ENCODE measurements at places on chromosomes 16 and 17.

DNA sequence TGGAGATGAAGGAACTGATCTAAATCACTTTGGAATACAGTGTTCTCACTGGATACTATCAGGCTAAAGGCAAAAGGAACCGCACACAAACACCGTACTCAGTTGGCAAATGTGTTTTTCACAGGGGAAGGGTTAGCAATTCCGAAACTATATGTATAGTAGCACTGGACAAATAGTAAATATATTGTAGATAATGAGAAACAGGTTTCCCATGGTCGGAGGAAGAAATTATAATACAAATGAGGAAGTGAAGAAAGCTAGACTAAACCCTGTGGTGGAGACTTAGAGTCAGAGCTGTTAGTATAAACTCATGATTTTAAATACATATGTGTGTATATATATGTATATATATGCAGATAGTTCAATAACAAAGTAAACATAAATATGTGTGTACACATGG lies 414.1 kb upstream of the SALL1 start:
- DNase-seq, result no peak

- no peak for DNase-seq
Observed at GRCh38 chr17:37815536-37815935, 70.7 kb upstream of the HNF1B start.

- DNase-seq, result no peak
Observed at GRCh38 chr16:61295311-61295710, 740.9 kb downstream of the CDH8 start.

- DNase-seq, result peak; percentile 20
Observed at GRCh38 chr17:17205368-17206123, 587 bp downstream of the PLD6 start.

- no peak for DNase-seq
Observed at GRCh38 chr17:77441940-77442339, 301.2 kb downstream of the SEC14L1 start.

GRCh38 chr17:67992548-67993152 lies 3.6 kb downstream of the C17orf58 start:
- DNase-seq, result no peak

- DNase-seq, result no peak
Observed at GRCh38 chr17:77674358-77674757, 284.1 kb upstream of the TNRC6C start.

DNA sequence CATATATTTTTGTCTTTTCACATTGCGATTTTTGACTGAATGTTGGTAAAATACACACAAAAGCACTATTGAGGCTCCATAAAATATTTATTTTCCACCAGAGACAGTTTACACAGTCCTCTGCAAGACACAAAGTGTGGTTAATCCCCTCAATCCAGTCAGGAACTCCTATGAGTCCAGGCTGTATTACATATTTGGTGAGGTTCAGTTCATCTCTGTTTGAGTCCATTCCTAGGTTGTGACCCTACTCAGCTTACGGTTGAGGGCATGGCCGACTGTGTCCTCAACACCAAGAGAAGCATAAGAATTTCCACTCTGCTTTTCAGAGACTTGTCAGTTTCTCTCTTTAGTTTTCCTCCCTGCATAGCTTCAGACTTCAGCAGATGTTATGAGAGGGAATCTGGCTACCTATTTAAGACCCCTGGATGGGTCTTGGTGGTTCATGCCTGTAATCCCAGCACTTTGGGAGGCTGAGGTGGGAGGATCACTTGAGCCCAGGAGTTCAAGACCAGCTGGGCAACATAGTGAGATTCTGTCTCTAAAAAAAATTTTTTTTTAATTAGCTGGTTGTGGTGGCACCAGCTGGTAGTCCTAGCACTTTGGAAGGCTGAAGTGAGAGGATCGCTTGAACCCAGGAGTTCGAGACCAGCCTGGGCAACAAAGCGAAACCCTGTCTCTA lies 25.1 kb downstream of the ARL4D start:
- DNase-seq, result no peak

DNA sequence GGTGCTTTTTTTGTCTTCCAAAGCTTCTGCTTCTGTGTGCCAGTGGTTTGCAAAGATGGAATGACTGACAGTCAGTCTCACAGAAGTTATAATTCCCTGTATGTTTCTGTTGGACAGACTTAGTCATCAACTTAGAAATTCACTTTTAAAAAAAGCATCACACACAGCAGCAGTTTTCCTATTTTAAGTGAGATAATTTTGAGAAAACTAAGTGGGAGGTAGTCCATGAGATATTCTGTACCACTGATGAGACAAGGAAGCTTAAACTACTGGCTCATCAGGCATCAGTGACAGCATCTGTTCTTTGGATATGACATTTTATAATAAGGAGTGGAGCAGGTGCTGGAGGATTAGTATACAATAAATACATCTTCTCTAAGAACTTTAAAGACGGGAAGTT lies 20.0 kb downstream of the CNP start:
- DNase-seq, result no peak

GRCh38 chr16:51156807-51157200 lies 5.7 kb upstream of the SALL1 start:
- DNase-seq, result no peak

DNA sequence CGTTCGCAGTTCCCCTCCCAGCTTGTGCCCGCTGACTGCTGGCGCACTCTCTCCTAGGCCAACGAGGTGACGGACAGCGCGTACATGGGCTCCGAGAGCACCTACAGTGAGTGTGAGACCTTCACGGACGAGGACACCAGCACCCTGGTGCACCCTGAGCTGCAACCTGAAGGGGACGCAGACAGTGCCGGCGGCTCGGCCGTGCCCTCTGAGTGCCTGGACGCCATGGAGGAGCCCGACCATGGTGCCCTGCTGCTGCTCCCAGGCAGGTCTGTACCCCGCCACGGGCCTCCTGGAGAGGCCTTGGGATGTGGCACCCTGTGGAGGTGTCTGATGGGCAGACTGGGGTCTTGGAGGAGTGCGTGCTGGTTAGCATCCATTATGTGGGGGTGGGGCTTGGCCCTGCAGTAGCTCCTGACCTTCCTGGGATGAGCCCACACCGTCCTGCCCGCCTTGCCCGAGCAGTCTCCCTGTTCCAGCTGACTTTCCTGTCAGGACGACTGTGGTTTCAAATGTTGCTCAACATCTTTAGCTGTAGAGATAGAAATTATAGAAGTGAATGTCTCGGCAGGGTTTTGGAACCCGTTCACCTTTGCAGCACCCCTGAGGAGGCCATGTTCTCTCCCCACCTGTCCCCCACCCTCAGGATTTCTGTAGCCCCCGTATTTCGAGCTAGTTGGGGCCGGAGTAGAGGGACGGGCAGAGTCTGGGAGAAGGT lies 44.9 kb upstream of the CAPN15 start:
- DNase-seq, result no peak

DNA sequence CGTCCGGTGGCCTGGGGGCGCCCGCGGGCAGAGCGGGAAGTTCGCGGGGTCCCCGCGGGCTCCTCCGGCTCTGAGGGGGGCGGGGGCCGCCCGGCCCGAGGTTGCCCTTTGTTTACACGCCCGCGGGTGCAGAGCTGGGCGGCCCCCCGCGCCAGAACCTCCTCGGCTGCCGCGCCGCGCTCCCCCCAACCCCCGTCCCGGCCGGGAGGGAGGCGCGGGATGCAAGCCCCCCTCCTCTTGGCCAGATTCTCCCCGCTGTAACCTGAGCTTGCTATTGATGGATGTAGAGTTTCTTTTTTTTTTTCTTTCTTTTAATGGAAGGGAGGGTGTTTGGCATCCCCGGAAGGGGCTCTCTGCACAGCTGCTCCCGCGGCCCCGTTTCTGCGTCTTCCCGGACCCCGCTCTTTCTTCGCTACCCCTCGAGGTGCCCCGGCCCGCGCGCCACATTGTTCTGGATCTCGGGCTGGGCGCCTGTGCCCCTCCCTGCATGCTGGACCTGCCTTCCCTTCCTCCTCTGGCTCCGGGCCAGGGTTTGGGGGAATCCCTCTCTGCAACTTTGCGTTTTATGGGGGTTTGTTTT lies 646 bp downstream of the CBX2 start:
- no peak for DNase-seq

GRCh38 chr17:13917634-13918033 lies 151.7 kb upstream of the COX10 start:
- no peak for DNase-seq

DNA sequence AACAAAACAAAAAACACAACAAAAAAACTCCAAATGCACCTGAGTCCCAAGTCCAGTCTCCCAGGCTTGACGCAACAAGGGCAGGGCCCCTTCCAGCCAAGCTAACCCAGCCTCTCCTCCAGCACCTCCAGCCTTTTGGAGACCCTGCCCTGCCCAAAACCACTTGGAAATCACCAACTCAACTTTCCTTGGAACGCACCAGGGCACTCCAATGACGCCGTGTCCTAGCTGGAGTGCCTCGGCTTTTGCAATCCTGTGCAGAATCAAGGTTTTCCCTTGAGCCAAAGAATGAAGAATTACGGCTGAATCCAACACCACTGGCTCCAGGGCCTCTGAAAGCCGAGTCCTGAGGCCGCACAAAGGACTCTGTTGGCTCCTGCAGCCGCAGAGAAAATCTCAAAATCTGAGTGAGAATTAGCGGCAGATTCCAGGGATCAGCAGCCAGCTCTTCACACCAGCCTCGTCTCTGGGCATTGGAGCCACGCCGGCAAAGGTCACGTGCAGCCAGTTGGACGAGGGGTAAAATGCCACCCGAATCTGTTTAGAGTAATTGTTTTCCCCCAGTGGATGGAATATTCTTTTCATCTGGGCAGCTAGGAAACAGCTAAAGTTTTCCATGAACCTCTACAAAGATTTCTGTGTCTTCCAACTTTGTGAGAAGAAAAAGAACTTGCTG lies 9.7 kb upstream of the BAIAP2 start:
- no peak for DNase-seq

GRCh38 chr16:2841606-2842339 lies 11.7 kb downstream of the ZG16B start:
- no peak for DNase-seq

DNA sequence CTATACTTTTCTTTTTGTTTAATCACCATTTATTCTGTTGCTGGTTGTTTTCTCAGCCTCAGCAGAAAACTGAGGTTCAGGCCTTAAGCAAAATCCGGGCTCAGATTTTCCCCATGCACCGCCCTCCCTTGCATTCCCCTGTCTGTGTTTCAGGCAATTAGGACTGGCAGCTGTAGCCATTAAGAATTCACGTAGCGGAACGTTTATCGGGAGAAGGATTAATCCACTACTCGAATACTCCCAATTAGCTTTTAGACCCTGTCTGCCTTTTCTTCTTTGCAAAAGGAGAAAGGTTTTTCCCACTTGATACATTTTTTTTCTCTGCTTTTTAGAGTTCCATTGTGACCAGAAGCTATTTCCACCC lies 173.1 kb downstream of the RPTOR start:
- DNase-seq, result no peak

DNA sequence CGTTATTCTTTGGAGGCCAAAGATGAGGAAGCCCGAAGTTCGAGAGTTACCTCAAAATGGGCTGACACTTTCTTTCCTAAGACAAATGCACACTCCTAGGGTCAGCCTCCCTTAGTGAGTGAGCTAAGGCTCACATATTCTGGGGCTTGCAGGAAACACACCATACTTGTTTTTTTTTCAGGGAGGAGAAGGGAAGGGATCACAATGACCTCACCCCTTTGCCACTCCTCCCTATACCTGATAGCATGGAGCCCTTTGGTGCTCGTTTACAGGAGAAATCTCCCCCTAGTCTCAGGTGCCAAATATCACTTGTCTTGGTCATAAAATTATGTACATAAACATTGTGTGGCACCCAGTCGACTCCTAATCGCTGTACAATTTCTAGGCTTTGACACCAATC lies 4.6 kb upstream of the TMEM100 start:
- DNase-seq, result no peak

GRCh38 chr17:66306446-66306845 lies 4.0 kb downstream of the PRKCA start:
- DNase-seq, result no peak

DNA sequence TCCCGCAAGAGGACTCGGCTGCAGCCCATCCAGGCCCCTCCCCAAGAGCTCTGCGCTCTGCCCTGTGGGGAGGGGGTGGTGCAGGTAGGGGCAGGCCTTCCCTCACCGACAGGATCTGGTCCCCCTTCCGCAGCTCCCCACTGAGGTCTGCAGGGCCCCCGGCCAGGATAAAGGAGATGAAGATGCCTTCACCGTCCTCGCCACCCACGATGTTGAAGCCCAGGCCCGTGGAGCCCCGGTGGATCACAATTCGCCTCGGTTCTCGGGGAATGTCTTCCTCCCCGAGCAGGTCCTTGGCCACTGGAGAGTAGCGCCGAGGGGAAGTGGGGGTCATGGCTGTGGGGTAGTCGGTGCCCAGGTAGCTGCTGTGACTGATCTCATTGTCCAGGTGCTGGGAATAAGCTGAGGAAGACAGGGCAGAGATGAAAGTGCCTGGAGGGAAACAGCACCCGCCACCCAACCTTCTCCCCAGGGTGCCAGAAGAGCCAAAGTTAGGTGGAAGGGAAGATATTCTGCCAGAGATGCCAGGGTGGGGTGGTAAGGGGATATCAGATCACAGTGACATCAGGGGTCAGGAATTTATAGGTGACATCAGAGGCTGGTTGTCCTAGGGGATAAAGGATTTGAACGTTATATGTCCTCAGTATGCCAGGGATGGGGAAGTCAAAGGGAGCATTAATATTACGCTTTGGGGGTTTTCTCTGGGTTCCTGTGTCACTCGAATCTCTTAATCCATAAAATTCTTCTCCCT lies 17.7 kb upstream of the ASGR1 start:
- no peak for DNase-seq

GRCh38 chr16:64132759-64133361 lies 989.0 kb downstream of the CDH11 start:
- DNase-seq, result no peak

DNA sequence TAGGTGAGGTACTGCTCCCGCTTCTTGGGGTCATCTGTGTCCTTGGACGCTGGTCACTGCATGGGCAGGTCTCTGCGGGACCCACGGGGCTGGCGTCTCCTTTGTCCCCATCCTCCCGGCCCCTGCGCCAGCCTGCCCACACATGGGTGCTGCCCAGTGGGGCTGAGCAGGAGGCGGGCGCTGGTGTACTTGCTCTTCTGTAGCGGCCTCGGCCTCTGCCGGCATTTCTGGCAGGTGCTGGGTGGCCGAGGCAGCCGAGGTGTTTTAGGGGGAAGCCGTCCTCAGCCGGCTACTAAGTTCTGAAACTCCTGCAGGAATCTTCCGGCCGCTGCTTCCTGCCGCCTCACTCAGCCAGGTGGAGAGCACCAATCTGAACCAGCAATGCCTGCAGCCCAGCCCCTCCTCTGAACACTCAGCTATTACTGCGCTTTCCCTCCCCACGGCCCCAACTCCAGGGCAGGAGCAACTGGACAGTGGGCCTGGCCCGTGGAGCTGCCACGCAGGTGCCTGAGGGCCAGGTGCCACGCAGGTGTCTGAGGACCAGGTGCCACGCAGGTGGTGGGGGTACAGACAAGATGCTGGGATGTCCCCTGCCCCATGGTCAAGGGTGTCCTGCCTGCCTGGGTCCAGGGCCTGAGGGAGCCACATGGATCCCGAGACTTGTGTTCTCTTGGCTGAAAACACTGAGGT lies 10.0 kb downstream of the DECR2 start:
- no peak for DNase-seq

GRCh38 chr16:48384520-48385252 lies 527 bp downstream of the SIAH1 start:
- DNase-seq, result no peak

GRCh38 chr17:68089881-68090280 lies 54.3 kb downstream of the KPNA2 start:
- no peak for DNase-seq

Measured in stimulated activated CD8-positive, alpha-beta memory T cell treated with anti-CD3 and anti-CD28 coated beads, Interleukin-7, amount 100 ng/mL, for 1 hour (primary cell).